ENCODE measurements at places on chromosomes 4 and X.
A peak's percentile ranks its signal among the peaks of the same experiment; 100 is the strongest.

GRCh38 chrX:74536832-74537371, 77.5 kb downstream of the RLIM start:
- no peak for DNase-seq

DNA sequence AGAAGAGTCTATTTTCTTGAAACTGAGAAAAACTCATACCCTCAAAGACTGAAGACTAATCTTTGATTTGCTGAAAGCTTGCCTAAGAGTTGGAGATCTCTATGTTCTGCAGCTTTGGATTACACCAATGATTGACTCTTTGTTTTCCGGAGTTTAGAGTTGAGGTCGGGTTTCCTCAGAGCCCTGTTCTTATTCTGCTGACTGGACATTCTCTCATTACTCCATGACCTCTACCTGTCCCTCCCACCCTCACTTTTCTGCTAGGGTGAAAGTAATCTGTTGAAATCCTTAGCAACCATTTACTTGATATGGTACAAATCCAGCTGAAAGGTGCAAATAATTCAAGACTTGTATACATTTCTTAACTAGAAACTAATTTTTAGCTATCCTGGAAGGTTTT, 421.5 kb upstream of the FRG1 start:
- no peak for DNase-seq

DNA sequence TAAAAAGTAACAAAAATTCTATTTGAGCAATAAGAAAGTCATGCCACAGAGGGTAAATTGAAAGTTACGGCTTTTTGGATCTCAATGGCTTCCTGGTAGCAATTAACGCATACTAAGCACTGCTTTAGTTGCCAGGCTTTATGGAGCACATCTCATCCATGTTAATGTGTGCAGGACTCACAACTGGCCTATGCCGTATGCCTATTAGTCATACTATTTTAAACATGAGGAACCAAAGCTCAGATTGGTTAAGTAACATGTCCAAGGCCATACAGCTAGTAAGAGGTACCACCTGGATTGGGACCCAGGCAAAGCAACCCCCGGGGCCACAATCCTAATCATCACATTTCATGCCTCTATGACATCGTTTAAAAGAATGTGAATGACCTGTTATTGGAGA, 17.1 kb downstream of the DAPP1 start:
- DNase-seq = no peak

- no peak for DNase-seq
These were observed 6.2 kb downstream of the CTBP1 start for GRCh38 chr4:1242506-1243450.

DNA sequence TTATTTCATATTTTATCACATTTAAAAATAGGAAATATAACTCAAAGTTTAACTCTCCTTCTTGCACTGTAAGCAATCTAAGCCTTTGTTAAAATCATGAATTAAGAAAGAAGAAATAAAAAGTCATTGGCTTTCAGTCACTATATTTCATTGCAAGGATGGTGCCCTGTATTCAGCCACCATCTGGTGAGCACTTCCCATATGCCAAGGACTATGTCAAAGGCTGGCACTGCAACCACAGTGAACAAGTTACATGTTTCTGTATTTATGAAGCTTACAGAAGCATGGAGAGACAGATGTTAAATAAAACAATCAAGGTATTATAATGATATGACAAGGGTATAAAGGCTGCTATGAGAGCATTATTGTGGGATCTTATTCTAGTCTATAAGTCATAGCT, 68.6 kb downstream of the PRKG2 start:
- no peak for DNase-seq

- DNase-seq = no peak
These were observed 40.4 kb downstream of the FOXR2 start for GRCh38 chrX:55663584-55663983.

DNA sequence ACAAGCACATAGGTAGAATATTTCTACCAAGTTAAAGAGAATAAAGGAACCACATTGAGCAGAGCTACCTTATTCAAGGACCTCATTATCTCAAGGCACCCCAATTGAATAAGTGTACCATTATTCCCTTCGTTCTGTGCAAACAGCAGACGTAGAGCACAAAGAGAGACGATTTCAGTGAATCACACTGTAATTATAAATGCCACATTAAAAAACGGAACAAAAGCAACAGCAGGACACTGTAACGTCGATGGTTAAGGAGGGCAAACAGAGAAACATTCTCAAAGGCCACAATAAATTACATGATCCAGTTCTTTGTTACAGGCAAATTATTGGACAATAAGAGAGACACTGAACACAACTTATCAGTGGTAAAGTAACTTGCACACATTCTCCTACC, 644.1 kb upstream of the TENM3 start:
- DNase-seq = no peak

DNA sequence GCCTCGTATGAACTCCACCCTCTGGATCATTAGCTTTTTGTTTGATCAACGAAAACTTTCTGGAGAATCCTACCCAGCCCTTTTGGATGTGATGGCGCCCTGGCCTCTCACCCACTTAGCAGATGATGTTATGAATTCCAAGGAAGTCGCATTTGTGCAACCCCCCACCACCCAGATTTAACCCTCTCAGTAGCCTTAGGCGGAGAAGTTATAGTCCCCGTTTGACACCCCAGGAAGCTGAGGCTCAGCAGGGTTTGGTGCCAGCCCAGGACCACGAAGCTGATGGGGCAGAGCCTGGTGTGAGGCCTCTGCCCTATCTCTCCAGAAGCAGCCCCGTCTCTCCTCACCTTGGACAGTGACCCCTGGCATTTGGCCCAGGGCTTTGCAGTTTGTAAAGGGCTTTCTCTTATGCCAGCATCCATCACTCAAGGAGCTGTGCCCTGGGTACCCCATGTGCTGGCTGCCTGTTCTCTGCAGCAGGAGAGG, 1.0 kb downstream of the WFS1 start:
- no peak for DNase-seq

GRCh38 chr4:63786171-63786570, 623.1 kb downstream of the TECRL start:
- DNase-seq = no peak

GRCh38 chr4:84937381-84937977, 29.0 kb downstream of the WDFY3 start:
- DNase-seq = no peak

DNA sequence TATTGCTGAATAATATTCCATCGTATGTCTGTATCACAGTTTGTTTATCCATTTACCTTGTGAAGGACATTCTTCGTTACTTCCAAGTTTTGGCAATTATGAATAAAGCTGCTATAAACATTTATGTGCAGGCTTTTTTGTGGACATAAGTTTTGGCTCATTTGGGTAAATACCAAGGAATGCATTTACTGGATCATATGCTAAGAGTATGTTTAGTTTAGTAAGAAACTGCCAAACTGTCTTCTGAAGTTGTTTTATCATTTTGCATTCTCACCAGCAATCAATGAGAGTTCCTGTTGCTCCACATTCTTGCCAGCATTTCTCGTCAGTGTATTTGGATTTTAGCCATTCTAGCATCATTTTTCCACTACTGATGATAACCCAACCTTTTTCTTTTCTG, 232.7 kb upstream of the NR3C2 start:
- no peak for DNase-seq

DNA sequence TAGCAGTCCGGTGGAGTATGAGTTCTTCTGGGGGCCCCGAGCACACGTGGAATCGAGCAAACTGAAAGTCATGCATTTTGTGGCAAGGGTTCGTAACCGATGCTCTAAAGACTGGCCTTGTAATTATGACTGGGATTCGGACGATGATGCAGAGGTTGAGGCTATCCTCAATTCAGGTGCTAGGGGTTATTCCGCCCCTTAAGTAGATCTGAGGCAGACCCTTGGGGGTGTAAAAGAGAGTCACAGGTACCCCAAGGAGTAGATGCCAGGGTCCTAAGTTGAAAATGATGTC, 852 bp downstream of the MAGEH1 start:
- no peak for DNase-seq

GRCh38 chr4:189802884-189803283, 137.8 kb upstream of the FRG1 start:
- DNase-seq = no peak

DNA sequence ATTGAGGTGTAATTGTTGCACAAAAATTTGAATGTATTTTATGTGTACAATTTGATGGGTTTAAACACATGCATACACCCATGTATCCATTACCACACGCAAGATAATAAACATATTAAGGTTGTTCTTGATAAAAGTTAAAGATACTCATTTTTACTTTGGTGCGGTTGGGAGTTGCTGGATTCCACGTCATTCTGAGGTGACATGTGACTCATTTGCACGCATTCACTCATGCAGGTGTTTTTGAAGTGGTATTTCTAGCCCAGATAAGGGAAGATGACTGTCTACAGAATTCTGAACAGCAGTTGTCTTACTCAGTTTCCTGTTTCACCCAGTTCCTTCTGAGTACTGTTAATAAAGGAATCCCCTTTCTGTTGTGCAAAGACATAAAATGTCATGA, 142.0 kb downstream of the RTL3 start:
- DNase-seq = peak; percentile 61

GRCh38 chr4:19224820-19225219, 1026.9 kb upstream of the SLIT2 start:
- DNase-seq = no peak

- no peak for DNase-seq
These were observed 3.4 kb downstream of the SPATA4 start for GRCh38 chr4:176191974-176192373.

DNA sequence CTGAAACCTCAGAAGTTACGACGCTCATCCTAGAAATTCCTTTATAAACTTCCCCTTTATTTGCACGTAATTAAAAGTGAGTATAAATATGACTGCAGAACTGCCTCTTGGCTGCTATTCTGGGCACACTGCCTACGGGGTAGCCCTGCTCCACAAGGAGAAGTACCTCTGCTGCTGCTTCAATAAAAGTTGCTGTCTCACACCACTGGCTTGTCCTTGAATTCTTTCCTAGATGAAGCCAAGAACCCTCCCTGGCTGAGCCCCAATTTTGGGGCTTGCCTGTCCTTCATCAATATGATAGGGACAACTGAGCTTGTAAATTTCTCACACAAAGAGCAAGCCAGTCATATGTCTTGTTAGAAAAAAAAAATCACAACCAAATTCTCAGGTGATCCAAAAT, 115.8 kb downstream of the VEGFC start:
- no peak for DNase-seq

DNA sequence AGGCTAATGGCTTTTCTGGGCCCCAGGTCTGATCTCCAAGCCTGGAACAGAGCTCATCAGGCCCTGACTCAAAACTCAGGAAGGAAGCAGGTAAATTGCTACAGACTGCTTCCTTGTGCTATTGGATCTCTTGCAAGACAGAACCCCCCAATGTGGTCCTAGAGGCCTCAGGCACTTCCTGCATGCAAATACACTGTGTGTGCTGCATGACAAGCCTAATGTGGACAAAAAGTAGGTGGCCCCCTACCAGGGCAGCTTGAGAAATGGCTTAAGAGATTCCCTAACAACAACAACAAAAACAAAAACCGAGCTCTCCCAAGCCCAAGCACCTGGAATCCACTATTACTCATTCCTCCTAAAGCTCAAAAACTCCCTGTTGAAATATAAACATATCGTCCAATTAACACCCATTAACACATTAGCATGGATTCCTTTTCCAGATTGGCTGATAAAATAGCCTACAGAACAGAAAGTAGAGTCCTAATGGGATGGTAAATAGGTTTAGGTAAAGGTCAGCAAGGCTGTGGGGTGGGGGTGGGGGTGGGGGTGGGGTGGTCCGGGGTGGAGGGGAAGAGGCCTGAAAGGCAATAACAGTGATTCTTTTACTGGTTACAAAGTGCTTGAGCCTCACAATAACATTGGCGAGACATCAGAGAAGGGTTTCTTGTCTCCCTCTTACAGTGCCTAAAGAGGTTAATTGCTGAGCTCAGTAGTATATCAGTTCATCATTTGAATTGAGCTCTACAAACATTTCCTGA, 24.1 kb upstream of the FGF16 start:
- no peak for DNase-seq

- no peak for DNase-seq
These were observed 72.4 kb downstream of the DCLK2 start for GRCh38 chr4:150150629-150151062.

GRCh38 chr4:3041192-3042142, 32.9 kb downstream of the HTT-AS start:
- peak; percentile 69 for DNase-seq

GRCh38 chrX:136475236-136475635, 12.5 kb upstream of the BRS3 start:
- DNase-seq = no peak

- DNase-seq = peak; percentile 37
These were observed 24.6 kb downstream of the NAP1L5 start for GRCh38 chr4:88672987-88673386.

- DNase-seq = no peak
These were observed 17.3 kb downstream of the GPC3 start for GRCh38 chrX:133968109-133968508.

- no peak for DNase-seq
These were observed 286.8 kb upstream of the UGT8 start for GRCh38 chr4:114311787-114312186.

GRCh38 chr4:188429965-188430364, 290.7 kb downstream of the TRIML1 start:
- DNase-seq = no peak

DNA sequence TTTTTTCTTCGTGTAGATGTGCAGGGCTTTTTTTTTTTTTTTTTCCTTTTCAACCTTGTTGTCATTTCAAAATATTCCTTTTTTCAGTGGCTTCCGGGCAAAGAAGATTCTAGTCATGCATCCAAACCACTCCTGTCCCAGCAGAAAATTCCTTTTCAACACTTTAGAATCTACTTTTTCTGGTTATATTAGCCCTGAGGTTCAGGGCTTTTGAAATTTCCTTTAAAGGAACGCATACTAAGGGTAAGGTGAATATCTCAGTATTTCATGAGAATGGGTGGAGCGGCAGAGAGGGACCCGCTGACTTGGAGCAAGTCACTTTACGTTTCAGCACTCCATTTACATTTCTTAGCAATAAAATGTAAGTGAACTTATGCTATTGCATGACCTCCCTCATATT, 15.6 kb upstream of the TENM3 start:
- DNase-seq = no peak

- no peak for DNase-seq
These were observed 1.7 kb upstream of the GPR50 start for GRCh38 chrX:151174581-151175282.

DNA sequence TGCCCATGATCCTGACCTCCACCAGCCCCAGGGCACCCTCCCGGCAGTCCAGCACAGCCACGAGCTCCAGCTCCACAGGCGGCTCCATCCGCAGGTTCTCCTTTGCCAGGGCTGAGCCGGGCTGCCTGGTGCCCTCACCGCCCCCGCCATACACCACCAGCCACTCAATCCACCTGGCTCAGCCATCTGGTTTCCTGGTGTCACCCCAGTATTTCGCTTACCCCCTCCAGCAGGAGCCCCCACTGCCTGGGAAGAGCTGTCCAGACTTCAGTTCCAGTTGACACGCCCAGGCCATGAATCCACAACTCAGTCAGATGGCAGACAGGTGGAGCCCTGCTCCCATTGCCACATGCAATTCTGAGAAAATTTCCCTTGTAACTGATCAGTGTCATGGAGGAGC, 3.9 kb downstream of the SHISA3 start:
- DNase-seq = no peak

DNA sequence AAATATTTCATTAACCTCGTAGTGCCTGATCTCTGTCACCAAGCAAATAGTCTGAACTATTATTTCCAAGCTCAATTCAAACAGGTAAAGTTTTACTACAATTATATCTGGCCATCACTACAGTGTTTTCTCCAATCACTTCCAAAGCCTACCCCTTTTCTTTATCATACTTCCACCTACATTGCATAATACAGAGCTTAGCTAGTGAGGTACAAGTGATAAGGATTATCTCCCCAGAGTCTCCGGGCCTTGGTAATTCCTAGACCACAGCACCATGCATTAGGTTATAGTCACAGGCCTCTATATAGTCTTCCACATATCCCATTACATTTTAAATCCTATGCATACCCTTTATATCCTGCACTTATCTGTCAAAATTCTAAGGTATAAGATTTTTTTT, 154.2 kb downstream of the SNCA start:
- DNase-seq = no peak
